ENCODE measurements at places on chromosomes 5 and 9.

DNA sequence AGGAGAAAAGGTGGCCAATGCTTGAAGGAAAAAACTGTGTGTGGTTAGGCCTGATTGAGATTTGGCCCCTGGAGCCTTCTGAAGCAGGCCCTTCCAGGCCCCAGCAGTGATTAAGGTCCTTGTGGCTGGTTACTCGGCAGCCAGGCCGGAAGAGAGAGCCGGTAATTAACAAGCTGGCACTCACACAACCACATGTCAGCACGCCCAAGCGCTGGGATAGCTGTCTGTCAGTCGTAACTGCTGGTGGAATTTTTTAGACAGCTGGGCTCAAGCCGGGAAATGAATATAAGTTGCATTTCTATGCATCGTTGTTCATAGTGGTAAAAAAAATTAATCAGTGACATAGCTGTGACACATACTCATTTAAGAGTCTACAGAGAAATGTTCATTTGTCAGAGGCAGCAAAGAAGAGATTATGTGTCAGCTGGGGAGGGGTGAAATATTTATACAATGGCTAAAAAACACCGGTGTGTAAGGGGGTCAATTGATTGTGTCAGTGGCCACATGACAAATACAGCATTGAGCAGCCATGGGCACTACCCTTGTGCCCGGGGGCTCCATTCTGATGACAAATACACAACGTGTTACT is 13.7 kb upstream of the ARAP3 start:
- peak; percentile 64 for DNase-seq

DNA sequence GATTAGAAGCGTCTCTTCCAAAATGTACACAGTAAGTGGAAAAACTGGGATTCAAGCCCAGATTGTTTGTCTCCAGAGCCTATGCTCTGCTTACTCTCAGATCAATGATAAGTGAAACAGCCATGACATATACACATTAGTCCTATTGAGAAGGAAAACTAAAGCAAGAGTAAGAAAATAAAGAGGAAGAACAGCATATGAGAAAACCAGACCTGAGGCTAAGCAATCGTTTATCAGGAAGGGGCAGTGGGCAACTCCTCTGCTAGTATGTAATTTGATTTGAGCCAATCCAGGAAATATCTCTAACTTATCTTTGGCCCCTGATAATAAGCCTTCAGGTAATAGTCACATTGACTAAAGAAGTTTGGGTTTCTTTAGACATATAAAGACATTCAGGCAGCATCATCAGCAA is 789.9 kb upstream of the C9orf72 start:
- DNase-seq: no peak

GRCh38 chr5:152900332-152900731 is 495.3 kb upstream of the NMUR2 start:
- DNase-seq: no peak

DNA sequence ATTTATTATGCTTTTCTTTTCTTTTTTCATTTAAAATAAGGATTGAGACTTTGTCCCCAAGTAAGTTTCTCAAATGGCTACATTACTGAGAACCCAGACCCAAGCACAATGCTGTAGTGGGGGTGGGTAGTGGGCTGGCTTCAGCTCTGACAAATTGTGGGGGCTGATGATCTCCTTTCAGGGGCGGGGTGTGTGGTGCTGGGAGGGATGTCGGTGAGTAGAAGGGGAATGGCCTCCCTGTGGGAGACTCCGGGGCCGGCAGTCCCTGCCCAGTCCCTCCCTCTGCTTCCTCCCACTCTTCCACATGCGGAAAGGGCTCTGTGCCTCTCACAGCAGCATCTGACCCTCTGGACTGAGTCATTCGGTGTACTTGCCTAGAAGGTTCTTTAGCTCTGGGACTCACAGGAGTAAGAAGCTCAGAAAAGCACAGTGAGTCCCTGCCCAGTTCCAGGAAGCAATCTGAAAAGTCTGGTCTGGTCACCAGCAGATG is 14.3 kb downstream of the CD180 start:
- no peak for DNase-seq

DNA sequence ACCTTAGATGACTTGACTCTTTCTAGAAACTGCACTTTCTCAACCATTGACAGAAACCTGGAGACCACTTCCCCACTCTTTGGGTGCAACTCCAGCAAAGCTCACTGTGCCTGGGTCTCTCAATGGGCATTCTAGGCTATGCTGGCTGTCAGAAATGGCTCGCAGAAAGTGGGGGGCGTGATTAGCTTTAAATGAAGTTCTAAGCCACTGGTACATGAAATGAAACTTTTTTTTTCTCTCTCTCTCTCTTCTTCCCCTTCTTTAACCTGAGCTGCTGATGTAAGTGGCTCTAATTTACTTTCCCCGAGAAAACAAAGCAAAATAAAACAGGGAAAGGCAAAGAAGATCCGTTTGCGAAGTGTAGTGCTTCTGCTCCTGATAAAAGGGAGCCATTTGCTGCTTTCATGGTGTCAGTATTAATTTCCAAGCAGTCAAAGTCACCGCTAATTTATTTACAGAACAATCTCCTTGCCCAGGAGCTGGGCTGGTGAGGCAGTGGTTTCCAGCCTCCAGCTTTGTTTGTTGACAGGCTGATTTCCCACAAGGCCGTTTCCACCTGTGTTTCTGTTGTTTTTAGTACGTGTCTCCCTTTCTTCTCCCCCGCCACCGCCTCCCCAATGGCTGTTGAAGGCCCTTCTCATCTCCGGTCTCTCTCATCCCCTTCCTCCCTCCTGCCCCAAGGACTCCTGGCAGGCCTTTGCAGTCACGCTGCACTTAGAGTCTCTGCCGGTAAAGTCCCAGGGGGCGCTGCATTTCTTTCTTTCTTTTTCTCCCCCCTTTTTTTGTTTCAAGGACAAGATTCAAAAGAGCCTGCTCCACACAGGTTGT is 422.9 kb downstream of the EBF1 start:
- DNase-seq: no peak

- no peak for DNase-seq
Observed at GRCh38 chr5:166709691-166710090, 1581.8 kb upstream of the WWC1 start.

DNA sequence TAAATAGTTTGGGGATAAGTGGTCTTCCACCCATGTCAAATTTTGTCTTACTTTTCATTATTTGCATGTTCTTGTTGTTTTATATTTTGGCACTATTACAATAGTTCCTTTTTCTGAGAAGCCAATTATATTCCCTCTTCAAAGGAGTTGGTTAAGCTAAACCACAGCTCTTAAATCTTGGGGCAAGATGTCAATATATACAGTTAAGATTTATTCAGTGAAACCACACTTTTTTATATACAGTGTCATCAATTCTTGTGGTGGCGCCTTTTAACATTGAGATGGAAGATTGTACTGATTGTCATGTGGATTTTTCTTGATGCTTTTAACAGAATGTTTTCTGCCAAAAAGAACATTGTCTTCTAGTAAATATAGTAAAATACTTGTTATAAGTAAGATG is 104.1 kb downstream of the MTREX start:
- no peak for DNase-seq

- no peak for DNase-seq
Observed at GRCh38 chr5:98940581-98940980, 11.8 kb upstream of the CHD1 start.

GRCh38 chr5:140570488-140570887 is 5.9 kb downstream of the SLC35A4 start:
- no peak for DNase-seq

GRCh38 chr5:170408877-170409660 is 19.9 kb upstream of the KCNMB1 start:
- no peak for DNase-seq

DNA sequence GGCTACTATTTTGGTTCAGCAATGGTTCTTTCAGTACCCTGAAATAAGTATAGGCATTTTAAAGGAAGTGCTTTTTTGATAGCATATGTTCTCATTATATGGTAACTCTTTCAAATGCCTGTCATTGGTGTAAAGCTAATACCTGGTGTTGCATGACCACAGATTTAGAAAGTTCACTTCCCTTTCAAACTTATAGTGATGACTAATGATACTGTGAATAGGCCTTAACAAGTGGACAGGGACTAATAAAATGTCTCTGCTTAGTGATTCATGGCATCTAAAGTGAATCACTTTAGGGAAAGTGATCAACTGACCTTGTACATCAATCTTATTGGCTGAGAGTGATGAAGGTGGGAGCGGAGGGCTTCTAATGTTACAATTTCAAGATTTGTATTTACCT is 21.6 kb downstream of the MRPL22 start:
- DNase-seq: no peak

DNA sequence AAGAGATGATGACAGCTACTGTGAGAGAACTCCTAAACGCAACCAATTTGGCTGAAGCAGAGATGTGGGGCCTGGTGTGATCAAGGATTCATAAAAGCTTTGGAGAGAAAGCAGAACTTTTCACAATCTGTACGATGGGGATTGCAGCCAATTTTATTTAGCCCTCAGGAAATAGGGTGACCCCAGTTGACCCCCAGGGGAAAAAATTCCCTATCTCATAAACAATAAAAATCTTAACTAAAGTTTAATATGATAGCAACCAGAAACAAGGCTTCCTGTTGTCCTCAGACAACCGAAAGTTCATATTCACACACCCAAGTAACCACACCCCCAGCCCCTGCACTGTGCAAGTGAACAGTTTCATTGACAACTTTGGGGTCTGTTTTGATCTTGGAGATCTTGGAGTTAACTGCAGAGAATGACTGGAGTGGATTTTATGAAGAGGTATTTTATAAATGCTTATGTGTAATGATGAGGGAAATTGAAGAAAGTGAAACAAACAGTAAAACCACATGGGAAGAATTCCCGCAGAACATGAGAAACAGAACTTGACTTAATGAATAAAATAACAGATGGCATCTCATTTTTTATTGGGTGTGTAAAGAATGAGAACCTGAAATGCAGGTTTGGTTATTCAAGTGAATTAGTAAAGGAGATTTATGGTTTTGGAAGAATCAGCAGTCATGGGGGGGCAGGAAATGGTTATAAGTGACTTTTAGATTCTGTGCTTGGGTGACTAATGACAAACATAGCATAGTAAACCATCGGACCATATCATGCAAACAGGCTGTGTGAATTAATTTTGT is 94.5 kb downstream of the PDE4D start:
- DNase-seq: peak; percentile 62

DNA sequence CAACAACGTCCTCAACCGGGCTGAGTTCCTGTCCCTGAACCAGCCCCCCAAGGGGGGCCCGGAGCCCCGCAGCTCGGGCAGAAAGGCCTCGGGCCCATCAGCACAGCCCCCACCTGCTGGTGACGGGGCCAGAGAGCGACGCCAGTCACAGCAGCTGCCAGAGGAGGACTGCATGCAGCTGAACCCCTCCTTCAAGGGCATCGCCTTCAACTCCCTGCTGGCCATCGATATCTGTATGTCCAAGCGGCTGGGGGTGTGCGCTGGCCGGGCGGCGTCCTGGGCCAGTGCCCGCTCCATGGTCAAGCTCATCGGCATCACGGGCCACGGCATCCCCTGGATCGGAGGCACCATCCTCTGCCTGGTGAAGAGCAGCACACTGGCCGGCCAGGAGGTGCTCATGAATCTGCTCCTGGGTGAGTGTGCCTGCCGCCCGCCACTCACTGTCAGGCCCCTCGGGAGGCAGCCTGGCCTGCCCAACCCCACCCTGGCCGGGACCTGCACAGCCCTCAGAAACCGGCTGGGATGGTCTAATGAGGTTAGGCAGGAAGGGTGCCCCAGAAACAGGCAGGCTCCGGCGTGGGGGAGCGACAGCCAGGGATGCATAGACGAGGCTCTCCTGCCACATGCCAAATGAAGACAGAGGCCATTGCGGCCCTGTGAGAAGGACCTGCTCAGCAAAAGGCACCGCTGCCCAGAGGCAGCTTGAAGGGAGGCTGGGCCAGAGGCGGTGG is 678 bp downstream of the PLPP7 start:
- DNase-seq: no peak

GRCh38 chr5:139788294-139788910 is 7.2 kb upstream of the PSD2 start:
- DNase-seq: no peak

- DNase-seq: no peak
Observed at GRCh38 chr9:134196911-134197310, 32.5 kb upstream of the RNU6ATAC start.

GRCh38 chr9:116504893-116505480 is 182.1 kb upstream of the TRIM32 start:
- DNase-seq: no peak

- DNase-seq: no peak
Observed at GRCh38 chr5:116930616-116931015, 356.0 kb upstream of the SEMA6A start.

- peak; percentile 27 for DNase-seq
Observed at GRCh38 chr9:16133556-16134227, 580.8 kb downstream of the CCDC171 start.

DNA sequence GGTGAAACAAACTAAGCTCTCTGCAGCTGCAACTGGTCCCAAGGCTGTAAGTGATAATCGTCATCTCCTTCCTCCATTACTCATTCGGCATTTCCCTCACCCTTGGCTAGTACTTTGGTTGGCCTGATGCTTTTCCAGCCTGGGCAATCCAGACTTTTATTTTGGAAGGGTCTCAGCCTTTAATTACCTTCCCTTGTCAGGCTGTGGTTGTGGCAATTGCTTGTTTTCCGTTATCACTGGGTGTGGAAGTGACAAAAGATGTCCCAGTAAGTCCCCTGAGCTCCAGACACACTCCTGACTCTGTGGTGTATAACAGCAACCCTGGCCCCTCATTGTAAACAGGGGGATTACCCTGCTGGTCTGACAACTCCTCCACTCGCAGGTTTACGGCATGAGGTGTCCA is 6.3 kb upstream of the FAF2 start:
- DNase-seq: no peak

- no peak for DNase-seq
Observed at GRCh38 chr9:137303151-137303892, 1.3 kb upstream of the NRARP start.

DNA sequence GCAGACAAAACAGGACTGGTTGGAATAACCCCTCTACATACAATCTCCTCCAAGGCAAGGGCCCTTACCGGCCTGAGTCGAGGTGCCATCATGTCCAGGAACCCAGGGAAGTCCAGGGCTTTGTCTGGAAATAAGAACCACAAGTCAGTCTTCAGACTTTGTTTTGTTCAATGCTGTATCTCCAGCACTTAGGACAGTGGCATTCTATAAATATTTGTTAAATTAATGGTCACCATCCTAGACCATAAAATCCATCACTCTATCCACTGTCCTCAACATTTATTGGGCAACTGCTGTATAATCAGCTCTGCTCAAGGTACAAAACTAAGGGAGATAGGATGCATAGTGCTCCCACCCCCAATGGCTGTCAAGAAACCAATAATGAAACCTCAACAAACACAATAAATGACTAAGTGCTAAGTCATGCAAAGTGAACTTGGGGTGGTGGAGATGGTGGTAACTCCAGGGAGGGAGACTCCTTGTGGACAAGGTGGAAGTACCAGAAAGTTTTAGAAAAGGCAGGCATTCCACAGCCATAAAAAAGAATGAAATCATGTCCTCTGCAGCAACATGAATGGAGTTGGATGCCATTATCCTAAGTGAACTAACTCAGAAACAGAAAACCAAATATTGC is 5.0 kb downstream of the RELL2 start:
- DNase-seq: no peak

- no peak for DNase-seq
Observed at GRCh38 chr5:19492861-19493260, 495.1 kb downstream of the CDH18 start.

- DNase-seq: peak; percentile 24
Observed at GRCh38 chr5:174317256-174317894, 271.9 kb downstream of the NSG2 start.

- DNase-seq: peak; percentile 20
Observed at GRCh38 chr5:97009212-97009898, 73.5 kb downstream of the LNPEP start.

Data from NCI-H2029 treated with DMSO at 0.1 percent for 48 hours (cell line).